ENCODE measurements at places on chromosomes 7 and 10.

DNA sequence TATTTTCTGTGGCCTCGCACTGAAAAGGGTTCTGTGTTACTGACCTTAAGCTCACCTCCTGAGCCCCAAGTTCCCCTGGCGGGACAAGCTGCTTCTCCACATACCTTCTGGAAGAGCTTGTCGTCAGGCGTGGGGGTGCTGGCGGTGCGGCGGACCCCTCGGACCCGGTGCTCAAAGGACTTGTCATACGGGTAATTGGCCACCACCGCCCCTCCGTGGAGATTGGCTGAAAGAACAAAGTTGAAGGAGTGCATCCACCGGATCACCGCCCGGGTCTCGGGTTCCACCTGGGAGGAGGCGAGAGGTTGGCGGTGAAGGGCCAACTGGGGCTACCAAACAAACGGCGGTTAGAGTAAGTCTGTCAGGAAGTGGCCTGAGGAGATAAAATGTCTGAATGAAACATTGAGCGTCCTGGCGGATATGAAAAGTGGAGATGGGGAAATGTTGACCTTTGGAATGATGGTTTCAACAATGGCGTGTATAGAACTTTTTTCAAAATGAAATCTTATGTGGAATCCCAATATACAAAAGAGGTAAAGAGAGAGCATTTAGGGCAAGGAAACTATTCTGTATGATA is 16.5 kb downstream of the CPN1 start:
- DNase-seq: no peak

- DNase-seq: no peak
These were observed 96.1 kb upstream of the ASAH2 start for GRCh38 chr10:50347394-50347802.

DNA sequence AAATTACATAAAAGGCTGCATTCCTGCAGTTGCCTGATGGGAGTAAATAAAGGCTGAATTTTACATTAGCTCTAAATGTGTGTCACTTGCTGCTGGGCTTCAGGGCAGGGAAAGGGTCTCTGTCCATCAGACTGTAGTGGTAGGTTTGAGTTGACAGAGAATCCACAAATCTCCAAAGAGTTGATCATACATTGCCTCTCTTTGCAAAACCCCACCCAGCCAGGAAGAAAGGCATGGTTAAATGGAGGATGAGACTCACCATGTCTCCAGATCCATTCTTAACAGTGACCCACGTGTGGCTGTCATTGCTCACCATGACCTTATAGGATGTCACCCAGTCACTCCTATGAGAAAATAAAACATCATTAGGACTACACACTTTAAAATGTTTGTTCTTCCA is 92.8 kb downstream of the CPXM2 start:
- DNase-seq: no peak

GRCh38 chr7:29319719-29320521 is 125.3 kb downstream of the CHN2 start:
- no peak for DNase-seq

DNA sequence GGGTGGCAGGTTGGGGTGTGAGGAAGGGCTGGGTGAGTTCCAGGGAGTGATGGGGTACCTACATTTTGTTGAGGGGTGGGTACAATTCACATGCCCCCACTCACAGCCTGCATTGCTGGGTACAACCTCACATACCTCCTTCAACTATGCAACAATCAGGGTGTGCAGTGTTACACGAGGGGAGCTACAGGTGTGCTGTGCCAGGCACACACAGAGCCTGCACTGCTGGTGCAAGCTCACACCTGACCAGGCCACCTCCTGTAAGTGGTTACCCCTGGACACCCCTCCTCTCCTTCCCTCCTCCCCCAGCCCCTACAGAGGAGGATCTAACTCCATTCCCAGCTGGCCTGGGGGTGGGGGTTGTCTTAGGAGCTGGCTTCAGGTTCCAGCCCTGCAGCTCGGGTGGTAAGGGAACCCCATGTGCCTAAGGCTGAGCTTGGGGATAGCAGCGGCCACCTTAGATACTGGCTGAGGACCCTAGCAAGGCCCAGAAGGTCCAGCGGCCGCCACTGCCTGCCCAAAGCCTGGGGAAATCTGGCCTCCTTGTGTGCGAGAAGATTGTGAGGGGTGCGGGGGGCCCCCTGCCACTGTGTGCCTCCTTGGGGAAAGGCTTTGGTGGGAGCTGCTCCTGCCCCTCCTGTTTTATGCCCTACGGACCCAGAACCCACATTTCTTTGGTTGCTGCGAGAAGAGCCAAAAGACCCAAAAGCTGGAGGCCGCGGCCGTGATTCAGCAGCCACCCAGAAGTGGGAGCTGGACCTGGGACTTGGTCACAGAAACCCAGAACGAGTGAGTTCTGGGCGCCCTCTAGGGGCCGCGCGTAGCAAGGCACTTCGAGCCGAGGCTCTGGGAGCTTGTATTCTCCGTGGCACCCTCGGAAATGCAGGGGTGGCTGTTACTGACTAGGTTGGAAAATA is 10.8 kb downstream of the TLX1 start:
- peak; percentile 57 for DNase-seq

GRCh38 chr7:909358-910329 is 33.3 kb downstream of the GET4 start:
- DNase-seq: no peak

GRCh38 chr7:149724661-149725425 is 48.5 kb downstream of the ZNF467 start:
- DNase-seq: no peak

DNA sequence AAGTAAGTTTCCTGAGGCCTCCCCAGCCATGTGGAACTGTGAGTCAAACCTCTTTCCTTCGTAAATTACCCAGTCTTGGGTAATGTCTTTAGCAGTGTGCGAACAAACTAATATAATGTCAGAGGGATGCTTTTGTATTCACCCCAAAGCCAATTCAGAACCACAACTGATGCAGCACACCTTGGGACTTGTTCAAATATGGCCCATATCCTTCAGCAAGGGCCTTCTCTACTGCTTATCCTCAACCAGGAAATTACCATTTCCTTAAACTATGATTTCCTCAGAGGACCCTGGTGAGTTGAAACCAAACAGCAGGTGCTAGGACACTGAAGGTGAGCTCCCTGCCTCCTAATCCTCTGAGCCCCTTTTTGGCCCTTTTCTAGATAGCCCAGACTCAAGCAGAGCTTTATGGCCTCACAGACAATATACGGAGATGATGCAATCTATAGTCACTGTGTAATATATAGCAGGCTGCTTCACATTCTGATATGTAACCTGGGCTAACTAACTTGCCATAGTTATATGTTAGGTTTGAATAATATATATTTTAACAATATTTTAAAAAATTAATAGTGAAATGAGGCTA is 15.2 kb downstream of the SRI start:
- DNase-seq: no peak
